ENCODE measurements at places on chromosomes 5 and 9.

DNA sequence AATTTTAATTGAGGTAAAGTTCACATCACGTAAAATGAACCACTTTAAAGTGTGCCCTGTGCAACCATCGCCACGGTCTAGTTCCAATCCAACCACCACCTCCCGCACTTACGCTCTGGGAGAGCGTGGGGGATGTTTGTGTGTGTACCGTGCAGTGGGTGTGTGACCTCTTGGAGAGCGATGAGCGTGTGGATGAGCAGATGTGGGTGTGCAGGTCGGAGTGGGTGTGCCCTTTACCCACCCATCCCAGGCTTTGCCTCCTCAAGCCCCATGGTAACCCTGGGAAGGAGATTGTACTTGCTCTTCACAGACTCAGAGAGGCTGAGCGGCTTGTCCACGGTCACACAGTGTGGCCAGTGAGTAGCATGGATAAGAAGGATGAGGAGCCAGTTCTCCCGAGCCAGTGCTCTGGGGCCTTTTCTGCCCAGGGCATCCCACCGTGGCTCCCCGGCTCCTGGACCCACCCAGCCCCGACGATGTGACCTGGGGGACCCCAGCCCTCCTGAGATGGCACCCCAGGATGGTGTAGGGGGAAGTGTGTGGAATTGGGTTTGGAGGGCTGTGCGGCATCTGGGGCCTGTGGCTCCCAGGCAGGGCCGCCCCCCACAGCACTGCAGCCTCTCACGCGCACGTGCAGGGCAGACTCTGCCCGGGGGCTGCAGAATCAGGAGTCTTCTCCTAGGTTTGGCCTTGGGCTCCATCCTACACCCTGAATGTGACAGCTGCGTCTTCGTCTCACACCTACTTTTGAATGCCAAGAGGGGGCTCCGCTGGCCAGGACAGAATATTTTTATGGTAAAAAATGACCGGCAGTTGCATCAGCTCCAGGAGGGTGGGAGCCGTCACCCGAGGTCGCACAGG lies 13.6 kb downstream of the LHX3 start:
- DNase-seq = no peak

DNA sequence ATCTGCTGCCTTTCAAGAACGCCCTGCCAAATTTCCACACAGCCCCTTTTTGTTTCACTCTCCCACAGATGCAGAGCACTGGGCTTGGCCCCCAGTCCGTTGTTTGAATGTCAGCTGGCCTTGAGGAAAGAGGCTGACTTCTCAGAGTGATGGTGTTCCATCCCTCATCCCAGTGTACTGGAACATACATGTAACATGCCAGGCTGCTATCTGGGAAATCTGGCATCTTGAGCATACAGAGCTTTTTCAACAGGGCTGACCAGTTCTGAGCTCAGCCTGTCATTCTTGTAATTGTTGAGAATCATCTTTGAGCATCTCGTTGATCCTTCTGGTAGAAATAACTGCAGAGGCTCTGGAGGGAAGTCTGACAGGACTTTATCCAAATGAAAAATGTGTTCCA lies 2.8 kb downstream of the GALNT10 start:
- DNase-seq = no peak

- no peak for DNase-seq
Observed at GRCh38 chr5:55406292-55406691, 98.5 kb downstream of the MTREX start.

DNA sequence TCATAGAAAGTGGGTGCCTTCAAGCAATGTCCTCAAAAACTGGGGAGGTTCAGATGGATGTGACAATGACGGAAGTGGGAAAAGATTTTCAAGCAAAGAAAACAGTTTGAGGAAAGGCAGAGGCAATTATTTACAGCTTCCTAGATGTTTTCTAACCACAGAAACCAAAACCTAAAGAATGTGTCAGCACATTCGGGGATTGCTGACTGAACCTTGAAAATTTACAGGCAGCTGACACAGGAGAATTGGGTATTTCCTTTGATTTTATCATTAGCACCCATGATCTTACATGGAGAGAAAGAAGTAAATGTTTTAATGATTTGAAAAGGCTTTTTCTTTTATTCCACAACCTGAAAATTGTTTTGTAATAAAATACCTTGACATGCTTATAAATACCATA lies 369.0 kb downstream of the ACTL7B start:
- no peak for DNase-seq

GRCh38 chr5:59238126-59238902 lies 655.2 kb downstream of the PDE4D start:
- DNase-seq = no peak

DNA sequence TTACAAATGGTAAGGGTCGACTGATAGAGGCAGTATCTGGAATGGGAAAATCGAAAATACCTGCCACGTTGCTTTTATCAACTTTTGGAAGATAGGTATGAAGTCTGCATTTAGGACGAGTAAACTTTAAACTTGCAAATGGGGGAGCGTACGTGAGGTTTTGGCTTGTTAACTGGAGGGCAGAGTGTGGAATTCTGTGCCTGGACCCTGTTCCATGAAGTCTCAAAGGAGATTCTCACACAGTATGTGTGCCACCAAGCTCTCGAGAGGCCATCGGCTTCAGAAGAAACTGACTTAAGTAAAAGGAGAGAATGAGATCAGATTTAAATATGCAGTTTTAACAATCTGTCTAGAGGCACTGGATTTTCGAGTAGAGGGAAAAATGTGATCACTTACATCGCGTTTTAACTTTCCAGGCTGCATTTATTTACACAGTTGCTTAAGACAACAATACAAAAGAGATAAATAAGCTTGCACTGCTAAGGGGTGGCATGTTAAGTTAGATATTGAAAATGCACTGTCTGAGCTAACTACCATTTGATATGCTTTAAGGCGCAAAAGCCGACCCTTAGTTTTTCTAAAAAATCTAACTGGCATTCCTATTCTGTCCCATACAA lies 401.6 kb downstream of the EBF1 start:
- no peak for DNase-seq

- DNase-seq = no peak
Observed at GRCh38 chr9:79236466-79236865, 335.3 kb upstream of the TLE4 start.

GRCh38 chr5:113112435-113112834 lies 135.8 kb downstream of the DCP2 start:
- no peak for DNase-seq

DNA sequence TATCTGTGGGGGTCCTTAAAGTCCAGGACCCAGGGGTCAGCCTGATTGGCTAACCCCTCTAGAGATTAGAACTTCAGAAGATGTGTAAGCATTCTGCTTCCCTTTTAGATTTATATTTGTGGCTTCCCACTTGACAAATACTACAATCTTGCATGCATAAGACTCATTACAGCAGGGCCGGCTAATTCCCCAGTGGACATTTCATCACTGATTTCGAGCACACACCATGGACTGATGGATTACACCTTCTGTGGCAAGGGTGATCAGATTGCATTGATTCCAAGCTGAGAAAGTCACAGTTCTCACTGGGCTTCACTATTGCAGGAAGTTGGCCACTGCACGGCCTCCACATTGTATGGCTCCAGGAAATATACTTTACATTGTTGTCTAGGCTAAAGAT lies 65.8 kb upstream of the DAPK1 start:
- no peak for DNase-seq

GRCh38 chr9:35791297-35791921 lies at the start of gene NPR2:
NPR2 (plus strand) TSS chr9:35791591; CDS start chr9:35792409, 818 bp downstream.
- no peak for DNase-seq

- no peak for DNase-seq
Observed at GRCh38 chr5:132734687-132735086, 2.7 kb downstream of the KIF3A start.
